ENCODE measurements at places on chromosomes 6 and 20.

GRCh38 chr20:10217721-10218410 lies 764 bp upstream of the SNAP25 start:
- DNase-seq = peak; percentile 65

DNA sequence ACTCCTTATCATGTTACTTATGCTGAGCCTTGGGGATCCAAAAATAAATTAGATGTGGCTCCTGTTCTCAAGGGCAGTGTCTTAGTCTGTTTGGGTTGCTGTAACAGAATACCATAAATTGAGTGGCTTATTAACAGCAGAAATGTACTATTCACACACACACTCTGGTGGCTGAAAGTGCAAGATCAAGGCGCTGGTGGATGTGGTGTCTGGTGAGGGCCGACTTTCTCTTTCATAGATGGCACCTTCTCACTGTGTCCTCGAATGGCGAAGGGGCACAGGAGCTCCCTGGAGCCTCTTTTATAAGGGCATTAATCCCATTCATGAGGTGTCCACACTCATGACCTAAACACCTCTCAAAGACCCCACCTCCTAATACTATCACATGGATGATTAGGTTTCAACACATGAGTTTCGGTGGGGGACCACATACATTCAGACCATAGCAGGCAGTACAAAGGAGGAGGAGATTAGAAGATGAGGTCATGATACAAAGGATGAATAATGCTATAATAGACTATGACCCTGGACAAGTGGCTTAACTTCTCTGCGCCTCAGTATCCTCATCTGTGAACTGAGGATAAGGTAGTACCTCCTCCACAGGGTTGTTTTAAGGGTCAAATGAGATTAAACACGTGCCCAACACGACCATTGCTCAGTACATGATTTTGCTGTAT lies 34.1 kb downstream of the RPP40 start:
- DNase-seq = no peak

- DNase-seq = no peak
These were observed 176.9 kb upstream of the OPRM1 start for GRCh38 chr6:153862139-153862538.

DNA sequence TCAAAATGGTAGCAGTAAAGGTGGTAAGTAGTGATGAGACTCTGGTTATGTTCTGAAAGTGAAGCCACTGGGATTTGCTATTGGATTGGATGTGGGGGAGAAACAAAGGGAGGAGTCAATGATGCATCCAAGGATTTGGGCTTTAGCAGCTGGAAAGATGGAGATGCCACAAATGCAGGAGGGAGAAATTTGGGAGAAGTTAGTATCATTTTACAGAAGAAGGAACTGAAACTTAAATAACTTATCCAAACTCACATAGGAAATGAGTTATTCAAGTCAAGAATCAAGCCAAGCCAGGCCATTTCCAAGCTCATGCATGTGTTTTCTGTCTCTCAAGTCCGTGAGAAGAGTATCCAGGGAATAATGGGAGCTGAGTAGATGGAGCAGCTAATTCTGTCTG lies 155.1 kb upstream of the TNFAIP3 start:
- no peak for DNase-seq

DNA sequence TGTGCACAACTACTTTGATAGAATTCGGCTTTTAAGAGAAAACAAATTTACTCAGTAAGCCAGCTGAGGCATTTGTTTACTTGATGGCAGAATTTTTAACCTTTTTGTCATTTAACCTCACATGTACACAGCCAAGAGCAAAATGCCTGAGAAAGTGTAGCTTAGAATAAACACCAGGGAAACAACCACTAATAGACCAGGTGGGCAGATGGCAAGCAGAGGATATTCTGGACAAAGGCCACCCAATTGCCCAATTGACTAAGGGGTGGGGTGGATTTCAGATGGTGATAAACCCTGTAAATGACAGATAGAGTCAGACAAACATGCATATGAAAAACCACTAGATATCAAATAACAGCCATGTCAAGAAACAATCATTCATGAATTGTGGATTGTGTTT lies 190.7 kb upstream of the FBXL4 start:
- no peak for DNase-seq

DNA sequence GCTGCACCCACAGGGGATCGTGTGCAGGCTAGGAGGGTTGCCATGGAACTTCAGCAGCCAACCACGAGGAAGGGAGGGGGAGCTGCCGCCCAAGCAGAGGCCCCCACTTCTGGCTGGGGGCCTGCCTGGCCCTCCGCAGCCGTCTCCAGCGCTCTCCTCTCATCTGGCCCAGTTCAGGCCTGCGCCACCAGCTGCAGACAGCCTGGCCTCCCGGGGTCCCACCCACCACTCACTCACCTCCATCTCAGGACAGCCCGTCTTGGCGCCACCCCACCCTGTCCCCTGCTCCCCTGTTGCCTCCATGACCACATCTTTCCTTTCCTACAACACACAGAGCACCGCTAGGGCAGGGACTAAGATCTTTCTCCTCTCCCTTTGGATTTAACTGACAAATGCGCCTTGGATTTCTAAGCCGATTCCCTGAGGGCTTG lies 98.7 kb downstream of the ANKRD60 start:
- DNase-seq = no peak

GRCh38 chr20:58127701-58128111 lies 100.7 kb downstream of the ANKRD60 start:
- DNase-seq = peak; percentile 72

- peak; percentile 44 for DNase-seq
These were observed 800 bp downstream of the RWDD2A start for GRCh38 chr6:83193747-83194566.

GRCh38 chr20:5353624-5354496 lies 37.1 kb upstream of the PROKR2 start:
- DNase-seq = peak; percentile 88

GRCh38 chr6:148593130-148593812 lies 153.6 kb upstream of the UST start:
- DNase-seq = no peak

GRCh38 chr6:54874349-54875048 lies 27.9 kb downstream of the FAM83B start:
- DNase-seq = no peak

- DNase-seq = peak; percentile 71
These were observed 1.2 kb downstream of the EZR start for GRCh38 chr6:158817728-158818580.

GRCh38 chr20:33687993-33688937 lies 2.1 kb upstream of the E2F1 start:
- no peak for DNase-seq

GRCh38 chr6:33737267-33738026 lies 9.3 kb downstream of the IP6K3 start:
- no peak for DNase-seq

GRCh38 chr20:51121272-51121671 lies 98.4 kb upstream of the KCNG1 start:
- no peak for DNase-seq

DNA sequence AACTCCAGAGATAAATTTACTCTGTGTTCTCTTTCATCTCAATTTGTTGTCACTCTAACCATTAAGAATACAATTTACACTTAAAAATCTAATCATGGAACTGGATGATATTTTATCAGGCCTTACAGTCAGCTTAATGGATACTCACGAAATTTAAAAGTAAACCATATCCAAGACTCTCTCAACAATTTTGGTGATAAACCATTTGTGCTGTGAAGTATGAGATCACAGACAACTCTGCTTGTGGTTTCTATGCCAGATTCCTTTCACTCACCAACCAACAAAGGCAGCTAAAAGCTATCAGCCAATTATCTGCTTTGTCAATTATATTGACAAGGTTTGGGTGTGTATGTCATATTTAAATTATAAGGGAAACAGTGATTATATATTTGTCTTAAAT lies 155.8 kb downstream of the TRDN start:
- no peak for DNase-seq

DNA sequence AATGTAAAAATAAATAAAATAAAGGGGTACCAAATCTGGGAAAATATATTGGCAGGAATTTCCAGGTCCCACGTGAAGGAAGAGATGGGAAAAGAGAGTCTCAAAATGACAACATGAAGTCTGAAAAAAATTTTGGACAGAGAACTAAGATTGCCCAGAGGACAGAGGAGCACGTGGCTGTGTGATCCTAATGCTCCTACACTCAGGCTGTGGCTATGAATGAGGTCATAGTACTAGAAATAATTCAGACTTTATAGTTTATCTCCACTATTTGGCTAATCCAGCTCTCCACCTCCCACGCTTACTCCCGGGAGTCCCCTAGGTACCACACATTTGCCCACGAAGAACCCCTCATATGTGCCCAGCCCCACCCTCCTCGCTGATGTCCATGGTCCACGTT lies 42.8 kb upstream of the STMND1 start:
- DNase-seq = no peak

DNA sequence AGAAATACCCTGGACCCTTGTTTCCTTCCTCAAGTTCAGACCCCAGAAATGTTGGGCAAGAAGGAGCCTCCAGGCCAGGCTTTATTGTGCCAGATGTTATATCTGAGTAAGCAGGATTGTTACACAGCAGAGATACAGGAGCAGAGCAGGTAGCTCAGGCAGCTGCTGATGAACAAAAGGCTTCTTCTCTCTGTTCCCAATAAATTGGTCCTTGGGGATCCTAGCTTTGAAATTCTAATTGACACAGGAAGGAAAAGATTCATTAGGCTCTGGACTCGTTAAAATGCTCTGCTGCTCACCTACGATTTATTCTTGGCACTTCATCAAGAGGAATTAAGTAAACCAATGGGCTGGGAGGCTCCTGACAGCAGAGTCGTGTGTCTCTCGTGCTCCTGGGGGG lies 54.2 kb downstream of the RALY start:
- DNase-seq = no peak

- DNase-seq = no peak
These were observed 2.4 kb upstream of the SNAP25 start for GRCh38 chr20:10216146-10216791.

DNA sequence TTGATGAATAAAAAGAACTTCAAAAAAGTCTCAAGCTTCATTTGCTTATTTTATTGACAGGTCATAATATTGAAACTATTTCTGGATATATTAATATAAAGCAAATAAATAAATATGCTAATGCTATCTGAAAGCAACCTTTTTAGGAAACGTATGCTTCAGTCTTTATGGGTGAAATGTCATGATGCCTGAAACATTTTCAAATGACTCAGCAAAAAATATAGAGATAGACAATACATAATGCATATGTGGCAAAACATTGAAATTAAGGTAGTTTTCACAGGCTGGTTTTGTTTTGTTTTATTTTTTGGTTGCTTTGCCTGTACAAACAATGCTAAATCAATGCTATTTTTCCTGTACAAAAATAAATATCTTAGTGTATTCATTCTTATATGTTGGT lies 194.4 kb upstream of the PLCB4 start:
- DNase-seq = no peak

DNA sequence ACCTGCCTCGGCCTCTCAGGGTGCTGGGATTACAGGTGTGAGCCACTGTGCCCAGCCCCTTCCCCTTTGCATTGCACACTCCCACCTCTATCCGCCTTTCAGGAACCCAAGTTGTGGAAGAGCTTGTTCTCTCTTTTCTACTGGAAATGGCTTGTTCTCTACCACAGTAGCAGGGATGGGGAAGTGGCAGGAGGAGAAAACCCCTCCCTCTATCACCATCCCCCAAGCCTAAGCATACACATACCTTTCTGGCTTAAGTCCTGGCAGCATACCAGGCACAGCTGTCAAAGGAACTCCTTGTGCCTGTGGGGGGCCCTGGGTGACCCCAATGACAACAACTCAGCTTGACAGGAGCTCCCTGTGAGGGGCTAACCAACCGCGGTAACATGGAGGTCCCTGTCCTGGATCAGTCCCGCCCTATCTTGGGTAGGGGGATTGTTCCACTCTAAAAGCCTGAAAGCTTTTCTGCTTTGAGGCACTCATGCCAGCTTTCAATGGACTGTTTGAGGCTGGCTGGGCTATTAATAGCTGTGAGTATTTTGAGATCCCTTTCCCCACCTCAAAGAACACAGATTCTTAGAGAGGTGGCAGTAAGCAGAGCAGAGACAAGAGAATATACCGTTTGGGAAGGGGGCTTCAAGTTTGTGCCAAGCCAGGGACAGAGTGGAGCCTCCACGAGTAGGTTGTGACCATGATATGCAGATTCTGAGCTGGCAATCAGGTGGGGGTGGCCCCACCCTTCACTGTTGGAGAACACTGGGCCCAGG lies 2.3 kb downstream of the KLHDC3 start:
- no peak for DNase-seq

DNA sequence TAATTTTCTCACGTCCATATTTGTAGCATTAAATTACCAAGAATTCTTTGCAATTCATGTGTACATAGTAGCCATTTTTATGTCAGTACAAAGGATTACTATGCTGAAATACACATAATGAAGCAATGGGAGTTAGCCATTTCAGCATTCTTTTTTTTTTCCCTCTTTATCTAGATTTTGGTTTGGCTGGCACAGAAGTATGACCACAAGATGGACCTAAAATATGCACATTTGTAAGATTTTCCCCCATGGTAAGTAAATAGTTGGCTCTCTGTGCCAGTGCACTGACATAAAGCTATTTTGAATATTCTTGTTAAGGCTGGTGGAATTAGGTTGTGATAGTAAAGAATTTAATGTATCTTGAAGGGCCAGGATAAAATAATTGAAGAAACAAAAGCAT lies 486.1 kb upstream of the BTBD3 start:
- DNase-seq = no peak

DNA sequence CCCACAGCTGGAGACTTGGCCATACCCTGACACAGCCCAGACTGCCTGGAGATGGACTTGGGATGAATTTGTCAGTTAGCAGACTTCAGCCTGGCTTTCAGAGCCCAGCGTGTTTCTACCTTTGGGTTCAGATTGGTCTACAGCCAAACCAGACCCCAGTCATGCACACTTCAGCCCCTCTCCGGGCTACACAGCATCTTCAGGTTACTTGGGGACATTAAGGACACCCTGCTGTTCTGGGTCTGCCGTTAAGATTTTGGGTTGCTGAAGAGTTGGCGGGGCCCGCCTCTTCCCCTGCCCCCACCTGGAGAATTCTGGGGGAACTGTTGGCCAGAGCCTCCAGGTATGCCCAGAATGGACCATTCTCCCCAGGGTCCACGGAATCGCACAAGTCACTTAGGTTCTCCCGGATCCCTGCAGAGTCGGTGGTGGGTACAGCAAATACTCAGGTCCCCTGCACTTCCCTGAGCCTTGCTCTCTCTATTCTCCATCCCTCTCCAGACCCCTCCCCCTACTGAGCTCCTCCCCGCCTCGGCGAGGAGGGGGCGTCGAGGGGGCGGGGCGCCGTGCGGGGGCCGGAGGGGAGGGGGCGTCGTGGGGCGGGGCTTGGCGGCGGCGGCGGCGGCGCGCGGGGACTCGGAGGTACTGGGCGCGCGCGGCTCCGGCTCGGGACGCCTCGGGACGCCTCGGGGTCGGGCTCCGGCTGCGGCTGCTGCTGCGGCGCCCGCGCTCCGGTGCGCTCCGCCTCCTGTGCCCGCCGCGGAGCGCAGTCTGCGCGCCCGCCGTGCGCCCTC lies at the start of gene PTK7:
Gene PTK7 (plus strand): TSS at position 645 of the 794 bp plus-strand sequence. CDS start 175 bp downstream, outside the sequence.
- peak; percentile 40 for DNase-seq
